Activated CD4-positive, CD25-positive, alpha-beta regulatory T cell treated with anti-CD3 and anti-CD28 coated beads, Interleukin-2, amount 50 U/mL, for 72 hours (primary cell): ENCODE measurements at places on chromosomes 1 and 21.
A peak's percentile ranks its signal among the peaks of the same experiment; 100 is the strongest.

DNA sequence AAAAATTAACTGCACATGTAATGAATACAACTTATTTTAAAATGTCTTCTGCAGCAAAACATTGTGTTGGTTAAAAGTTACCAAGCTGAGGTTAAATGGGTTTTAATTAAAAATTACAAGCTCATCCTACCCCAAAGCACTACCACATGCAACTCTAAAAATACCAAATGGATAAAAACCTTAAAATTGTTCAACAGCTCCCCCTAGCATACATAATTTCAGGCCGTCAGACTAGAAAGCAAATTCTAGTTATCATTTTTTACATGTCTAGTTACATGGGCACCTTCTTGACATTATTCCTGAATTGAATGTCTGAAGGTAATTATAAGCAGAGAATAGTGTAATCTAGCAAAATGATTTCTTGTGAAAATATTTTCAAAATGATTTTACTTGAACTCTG is 176.5 kb downstream of the C1orf21 start:
- DNase-seq: no peak

DNA sequence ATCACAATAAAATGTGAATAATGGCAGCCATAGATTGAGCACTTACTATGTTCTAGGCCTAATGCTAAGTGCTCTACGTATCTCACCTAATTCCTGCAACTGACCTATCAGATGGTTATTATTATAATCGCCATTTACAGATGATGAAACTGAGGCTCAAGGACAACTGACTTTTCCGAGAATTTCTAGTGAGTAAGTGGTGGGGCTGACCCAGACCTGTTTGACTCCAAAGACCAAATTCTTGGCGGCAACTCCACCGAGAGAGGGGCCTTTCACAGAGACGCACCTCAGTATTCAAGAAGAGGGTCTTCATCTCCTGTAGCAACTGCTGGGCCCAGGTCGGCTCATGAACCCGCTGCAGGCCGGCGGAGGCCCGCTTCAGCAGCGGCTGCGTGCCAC is 573 bp downstream of the TMEM234 start:
- DNase-seq: no peak

GRCh38 chr21:25573409-25574206 is 33.7 kb downstream of the MRPL39 start:
- DNase-seq: no peak

- no peak for DNase-seq
Observed at GRCh38 chr21:45108808-45109781, 34.7 kb downstream of the ADARB1 start.

GRCh38 chr1:2226525-2227345 is 1.4 kb upstream of the SKI start:
- no peak for DNase-seq

GRCh38 chr21:25638660-25639550 is at the start of gene JAM2:
Gene JAM2 (plus strand): TSS chr21:25639258. CDS start chr21:25639822, 564 bp downstream.
- DNase-seq: peak; percentile 32

DNA sequence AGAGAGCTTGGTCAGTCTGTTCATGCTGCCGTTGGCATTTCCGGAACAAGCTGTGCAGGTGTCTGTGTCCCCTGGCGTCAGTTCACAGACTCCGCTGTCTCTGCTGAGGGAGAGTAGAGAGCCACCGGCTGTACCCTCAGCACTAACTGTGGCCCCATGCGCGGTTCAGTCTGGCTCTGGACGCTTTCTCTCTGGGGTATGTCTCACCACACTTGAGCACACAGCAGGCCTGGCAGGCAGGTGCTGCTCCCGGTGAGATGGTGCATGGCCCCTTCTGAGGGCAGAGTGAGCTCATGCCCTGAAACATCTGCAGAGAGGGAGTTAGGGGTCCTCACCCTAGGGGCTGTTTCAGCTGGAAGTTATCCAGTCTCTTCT is 60.0 kb upstream of the TLR5 start:
- DNase-seq: no peak

- no peak for DNase-seq
Observed at GRCh38 chr1:108570128-108570527, 10.2 kb downstream of the EEIG2 start.

- DNase-seq: no peak
Observed at GRCh38 chr1:203034422-203035110, 8.3 kb downstream of the PPFIA4 start.

DNA sequence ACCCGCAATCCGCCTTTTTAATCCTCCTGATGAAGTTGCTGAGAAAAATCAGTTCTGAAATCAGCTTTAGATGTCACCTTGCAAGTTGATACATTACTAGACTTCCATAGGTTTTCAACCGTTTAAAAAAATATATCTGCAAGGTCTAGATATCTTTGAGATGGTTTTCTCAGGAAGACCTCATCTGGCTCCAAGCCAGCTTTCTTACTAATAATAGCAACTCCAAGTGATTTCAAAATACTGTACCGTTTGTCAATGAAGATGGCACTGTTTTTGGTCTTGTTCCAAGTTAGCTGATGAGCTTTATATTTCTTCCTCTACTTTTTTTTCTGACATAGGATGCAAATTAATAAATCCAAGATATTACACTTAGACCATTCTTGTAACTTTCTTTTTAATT is 40.3 kb downstream of the LRRC8C start:
- DNase-seq: no peak

DNA sequence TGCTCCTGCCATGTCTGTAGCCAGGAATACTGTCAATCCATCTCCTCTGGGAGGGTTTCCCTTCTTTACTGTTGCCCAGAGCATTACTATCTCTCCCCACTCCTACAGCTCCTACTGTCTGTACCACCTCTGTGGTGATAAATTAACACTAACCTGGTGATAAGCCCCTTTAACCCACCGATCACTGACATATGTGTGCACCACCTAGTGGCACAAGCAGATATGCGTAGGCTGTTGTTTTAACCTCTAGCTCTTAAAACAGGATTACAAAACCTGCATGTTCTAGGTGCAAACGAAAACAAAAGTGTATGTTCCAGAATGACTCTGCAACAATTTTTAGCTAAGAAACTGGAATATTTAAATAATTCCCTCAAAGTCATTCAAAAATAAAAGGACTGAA is 93.9 kb upstream of the BEND5 start:
- no peak for DNase-seq

- DNase-seq: no peak
Observed at GRCh38 chr21:21436012-21436534, 437.9 kb downstream of the NCAM2 start.

DNA sequence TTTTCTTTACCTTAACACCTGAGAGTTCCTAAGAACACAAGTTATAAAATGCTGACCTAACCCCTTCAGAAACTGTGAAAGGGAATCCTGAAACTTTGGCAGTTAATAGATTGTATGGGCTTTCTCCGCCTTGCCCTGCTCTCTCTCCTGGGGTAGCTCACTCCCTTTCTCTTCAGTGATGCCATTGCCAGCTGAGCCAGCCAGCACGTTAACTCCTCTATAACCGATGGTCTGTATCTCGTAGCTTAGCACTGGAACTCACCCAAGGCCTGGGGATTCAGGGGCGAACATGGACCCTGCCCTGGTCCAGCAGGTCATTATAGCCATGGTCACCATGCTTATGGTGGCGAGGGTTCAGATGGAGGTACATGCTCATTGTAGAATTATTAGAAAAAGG is 40.7 kb downstream of the TRAPPC10 start:
- DNase-seq: no peak

GRCh38 chr1:160207771-160208556 is 2.8 kb downstream of the PEA15 start:
- no peak for DNase-seq

- DNase-seq: no peak
Observed at GRCh38 chr21:17501107-17502006, 11.5 kb upstream of the CXADR start.

- DNase-seq: no peak
Observed at GRCh38 chr21:27269644-27270043, 302.8 kb upstream of the ADAMTS5 start.

DNA sequence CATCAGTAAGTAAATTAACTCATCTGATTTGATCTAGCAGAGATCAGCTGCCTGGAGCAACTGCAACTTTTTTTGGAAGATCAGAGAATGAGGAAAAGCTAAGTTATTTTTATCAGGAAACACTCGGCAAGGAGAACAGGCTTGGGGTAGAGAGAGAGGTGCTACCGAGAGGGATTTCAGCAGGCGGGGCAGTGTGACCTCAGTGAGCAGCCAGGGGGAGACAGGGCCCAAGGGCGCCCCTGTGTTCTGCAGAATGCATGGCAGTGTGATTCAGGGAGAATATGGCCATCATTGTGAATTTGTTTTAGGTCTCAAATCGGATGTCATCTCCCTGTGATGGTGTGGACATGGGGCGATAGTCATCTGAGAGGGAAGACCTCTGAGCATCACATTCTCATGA is 484.1 kb upstream of the VAMP3 start:
- DNase-seq: no peak

GRCh38 chr1:230230948-230231773 is 164.1 kb downstream of the GALNT2 start:
- DNase-seq: no peak

DNA sequence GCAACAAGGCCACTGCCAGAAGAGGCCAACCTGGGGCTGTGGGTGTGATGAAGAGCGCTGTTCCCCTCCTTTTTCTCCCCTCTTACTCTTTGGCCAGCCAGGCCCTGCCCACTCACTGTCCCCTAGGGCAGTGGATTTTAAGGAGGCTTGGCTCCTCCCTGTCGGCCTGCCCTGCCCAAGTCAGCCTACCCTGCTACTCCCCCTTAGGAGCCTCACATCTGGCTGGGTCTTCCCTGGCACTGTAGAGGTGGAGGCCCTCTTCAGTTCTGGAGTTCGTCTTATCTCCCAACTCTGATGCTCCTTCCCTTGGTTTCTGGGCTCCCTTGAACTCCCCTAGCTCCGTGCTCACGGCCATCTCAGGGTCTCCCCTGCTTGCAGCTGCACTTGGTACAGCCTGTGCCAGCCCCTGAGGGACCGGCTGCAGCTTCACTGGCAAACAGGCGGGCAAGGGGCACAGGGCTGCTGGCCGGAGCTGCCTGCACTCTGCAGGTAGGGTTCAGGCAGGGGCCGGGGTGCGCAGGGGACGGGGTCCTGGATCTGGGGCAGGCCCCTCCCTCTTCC is 4.0 kb downstream of the AMPD2 start:
- no peak for DNase-seq

- DNase-seq: no peak
Observed at GRCh38 chr1:8818325-8818775, 910 bp upstream of the RERE start.

GRCh38 chr1:230065571-230065970 is 1.5 kb upstream of the GALNT2 start:
- DNase-seq: no peak

- DNase-seq: no peak
Observed at GRCh38 chr1:234466945-234467344, 12.0 kb downstream of the TARBP1 start.

DNA sequence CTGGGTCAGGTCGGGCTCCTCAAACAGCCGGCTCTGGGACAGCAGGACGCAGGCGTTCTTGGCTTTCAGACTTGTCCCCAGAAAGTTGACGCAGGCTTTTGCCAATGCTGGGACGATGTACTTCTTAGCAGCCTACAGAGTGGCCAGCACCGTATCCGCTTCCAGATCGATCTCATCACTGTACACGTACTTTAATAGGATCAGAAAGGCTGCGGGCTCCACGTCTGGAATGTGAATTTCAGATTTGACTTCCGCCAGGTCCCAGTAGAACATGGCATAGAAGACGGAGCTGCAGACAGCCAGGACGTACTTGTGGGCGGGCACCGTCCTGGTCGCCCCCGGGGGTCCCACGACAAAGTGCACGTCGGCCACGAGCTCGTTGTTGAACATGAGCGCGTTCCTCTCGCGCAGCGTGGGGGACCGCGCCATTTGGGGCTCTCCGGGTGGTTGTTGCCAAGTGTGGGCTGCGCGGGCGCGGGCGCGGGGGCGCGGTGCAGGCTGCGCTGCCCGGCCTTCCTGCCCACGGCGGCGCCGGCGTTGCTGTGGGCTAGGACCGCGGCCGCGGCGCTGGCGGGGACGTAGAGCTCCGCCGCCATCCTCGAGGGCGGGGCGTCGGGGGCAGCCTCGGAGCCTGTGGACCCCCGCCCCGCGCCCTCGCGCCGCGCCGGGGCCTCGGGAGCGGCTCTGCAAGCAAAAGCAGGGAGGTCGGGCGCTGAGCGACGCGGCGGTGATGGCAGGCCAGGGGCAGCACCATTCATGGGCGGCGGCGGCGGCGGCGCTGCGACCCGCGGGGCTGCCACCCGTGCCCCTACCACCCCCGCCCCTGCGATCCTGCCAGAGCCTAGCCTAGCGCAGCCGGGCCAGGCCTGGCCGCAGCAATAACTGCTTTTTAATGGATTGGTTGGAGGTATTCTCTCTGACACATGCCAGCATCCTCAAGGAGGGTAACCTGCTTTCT is 10.6 kb downstream of the CNR2 start:
- no peak for DNase-seq

DNA sequence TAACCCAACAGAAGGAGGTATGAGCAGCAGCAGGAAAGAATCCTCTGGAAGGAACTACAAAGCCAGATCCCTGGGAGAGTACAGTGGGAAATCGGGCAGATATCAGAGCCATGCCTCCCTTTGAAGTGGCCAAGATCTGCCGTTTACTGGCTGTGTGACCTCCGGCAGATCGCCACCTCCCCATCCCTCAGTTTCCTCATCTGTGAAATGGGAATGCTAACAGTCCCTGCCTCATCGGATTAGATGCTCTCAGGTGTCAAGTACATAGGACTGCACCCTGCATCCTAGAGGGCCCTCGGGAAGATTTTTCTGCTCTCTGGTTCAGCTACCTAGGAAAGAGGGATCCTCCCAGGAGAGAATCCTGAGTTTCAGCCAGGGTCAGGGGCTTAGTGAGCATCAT is 60.6 kb upstream of the EFHD2 start:
- no peak for DNase-seq

DNA sequence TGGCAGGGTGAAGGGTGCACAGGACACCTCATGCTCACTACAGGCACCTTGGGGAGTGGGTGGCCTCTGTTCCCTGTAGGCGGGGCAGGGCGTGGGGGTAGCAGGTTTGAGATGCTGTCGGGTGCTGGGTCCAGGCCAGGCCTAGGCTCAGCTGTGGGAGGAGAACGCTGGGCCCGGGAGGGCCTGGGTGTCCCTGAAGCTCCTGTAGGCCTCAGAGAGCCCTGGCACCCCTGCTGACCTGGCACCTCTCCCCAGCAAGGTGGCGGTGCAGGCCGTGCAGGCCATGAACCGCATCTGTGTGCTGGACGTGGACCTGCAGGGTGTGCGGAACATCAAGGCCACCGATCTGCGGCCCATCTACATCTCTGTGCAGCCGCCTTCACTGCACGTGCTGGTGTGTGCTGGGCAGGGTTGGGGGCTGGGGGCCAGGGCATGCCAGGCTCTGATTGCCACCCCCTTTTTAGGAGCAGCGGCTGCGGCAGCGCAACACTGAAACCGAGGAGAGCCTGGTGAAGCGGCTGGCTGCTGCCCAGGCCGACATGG is 2.5 kb upstream of the GJC2 start:
- DNase-seq: no peak

DNA sequence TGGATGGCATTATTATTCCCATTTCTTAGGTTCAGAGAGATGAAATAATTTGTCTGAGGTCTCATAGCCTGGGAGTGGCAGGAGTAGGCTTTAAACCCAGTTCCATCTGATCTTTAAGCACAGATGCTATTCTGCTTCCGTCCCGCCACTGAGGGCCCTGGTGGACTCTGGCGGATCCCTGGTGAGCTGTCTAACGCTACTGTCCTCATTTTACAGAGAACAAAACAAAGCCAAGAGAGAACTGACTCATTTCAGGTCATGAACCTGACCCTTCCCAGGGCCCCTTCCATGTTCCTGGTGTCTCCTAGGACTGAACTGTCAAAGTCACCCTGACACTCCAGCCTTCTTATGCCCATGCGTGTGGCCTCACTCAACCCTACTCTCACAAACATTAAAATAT is 3.1 kb upstream of the GALE start:
- no peak for DNase-seq
